ENCODE measurements at places on chromosomes 5 and 9. TPM values are rescaled to one million over a fixed set of nuclear protein-coding genes. Genes with fewer than 3 reads are reported as not detected.

DNA sequence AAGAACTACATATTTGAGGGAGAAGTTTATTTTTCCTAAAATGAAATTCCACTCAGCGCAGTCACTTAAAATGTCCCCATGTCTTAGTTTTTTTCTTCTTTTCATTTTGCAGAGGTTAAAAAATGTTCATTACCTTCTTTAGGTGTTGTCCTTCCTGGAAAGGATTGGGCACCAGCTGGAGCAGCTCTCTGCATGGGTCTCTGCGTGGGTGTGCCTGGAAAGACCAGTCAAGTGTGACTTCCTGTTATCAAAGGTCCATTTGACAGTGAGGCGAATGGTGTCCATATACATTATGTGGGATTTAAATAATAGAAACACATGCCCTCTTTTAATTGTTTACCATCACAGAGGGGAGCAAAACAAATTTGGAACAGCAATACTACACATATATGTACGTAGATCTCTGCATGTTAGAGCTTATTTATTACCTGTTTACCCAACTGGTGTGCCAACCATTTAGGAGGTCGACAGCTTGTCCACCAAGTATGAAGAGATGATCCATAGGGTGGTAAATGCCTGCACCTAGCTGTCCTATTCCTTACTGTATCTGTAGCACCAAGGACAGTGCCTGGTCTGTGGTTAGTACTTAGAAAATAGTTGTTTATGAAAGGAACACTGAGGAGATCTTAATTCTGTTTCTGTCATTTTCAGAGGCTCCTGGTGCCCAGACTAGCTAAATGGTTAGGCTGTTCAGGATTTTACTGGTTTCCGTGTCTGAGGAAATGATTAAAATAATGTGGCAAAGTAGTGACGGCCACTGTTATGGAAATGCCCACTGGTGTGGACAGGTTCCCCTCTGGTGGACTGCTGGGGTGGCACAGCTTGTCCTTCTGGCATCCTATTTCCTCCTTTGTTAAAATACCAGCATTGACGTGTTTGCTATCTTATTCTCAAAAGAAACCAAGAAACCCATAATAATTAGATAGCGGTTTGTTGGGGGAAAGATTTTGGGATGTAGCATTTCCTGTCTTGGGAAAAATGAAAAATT lies 200.4 kb downstream of the MAST4 start:
- no peak for DNase-seq

Gene CTSV
- total RNA-seq: not detected

DNA sequence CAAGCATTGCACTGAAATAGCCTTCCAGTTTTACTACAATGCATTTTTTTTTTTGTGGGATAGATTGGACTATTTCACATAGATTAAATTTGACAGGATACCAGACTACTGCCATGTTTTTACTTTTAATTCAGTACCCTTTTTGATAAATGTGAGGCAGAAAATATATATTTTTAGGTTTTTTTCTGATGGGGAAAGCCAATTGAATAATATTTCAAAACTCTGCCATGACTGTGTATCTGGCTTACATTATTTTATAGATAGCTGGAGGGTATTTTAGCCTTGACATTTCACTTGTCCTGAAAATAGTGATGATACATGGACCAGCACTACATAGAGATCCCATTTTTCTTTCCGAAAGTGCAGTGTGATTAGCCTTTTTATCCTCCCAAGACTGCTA lies 133.5 kb upstream of the PRR16 start:
- DNase-seq: no peak

Gene ZCCHC10
- 1.9 TPM for total RNA-seq

DNA sequence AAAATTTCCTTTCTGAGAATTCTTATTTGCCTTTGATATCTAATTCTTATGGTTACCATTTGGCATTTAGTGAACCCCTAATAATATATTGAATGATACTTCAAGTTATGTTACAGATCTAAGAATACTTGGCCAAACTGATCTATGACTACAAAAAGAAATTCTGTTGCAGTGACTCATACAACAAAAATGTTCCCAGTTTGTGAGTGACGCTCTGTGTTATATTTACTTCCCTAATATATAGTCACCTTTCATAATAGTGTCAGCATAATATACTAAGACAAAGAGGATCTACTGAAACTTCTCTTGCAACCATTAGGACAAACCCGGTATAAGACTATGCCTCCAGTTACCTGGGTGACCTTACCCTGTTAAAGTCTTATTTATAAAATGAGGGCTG lies 216.9 kb upstream of the TLX3 start:
- no peak for DNase-seq

DNA sequence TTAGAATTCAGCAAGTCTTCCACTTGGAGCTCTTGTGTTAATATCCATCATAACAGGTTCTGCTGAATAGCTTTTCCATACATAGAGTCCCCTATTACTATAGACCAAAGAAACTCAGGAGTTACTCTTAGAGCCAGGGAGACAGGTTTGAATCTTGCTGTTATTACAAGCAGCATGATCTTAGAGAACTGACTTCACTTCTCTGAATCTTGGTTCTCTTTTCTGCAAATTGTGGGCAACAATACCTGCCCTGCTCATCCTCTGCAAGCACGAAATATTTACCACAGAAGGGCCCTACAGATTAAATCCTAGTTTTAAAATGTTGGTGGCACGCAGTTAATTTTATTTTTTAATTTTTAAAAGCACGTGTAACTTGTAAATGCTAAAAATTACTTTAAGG lies 111.7 kb downstream of the TLR4 start:
- no peak for DNase-seq

DNA sequence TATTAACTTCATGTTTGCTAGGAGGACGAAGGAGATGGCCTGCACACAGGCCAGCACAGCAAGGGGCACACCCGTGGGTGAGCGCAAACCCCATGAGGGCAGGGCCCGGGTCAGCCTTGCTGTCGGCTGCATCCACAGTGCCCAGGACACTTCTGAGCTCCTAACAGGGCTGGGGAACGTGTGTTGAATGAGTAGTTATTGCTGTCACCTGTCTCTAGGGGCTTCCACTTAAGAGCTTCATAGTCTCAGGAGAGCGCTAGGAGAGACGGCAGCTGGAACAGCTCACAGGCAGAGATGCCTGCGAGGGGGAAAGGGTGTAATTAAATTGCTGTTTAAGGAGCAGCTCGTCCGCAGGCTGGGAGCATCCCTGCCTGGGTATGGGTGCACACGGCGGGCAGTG lies 91.4 kb upstream of the NEURL1B start:
- no peak for DNase-seq

Gene DMXL1
- total RNA-seq: 136 TPM

DNA sequence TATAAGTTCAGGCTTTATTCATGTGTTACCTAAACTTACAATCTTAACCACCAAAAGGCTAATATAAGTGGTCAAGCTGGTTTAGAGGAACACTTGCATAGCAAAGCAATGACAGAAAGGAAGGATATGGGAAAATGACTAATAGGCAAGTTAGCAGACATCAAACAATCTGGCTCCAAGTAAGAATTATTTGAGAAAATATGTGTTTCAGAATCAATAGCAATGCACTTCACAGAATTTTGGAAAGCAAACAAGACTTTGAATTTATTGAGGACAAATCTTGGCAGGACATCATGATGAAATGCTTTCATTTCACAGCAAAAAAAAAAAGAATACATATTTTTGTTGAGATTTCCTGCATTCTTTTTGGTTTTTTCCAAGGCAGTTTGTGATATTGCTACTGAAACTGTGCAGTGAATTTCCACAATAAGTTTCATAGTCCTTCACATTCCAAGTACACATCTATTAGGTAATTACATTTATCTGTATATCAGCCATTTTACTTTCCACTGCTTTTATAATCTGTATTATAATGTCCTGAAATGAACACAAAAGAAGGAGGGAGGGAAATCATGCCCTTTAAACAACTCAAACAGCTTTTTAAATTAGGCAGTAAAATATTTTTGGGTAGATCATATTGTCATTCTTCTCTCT lies 417.9 kb downstream of the NR2F1-AS1 start:
- no peak for DNase-seq

- no peak for DNase-seq
Measured at GRCh38 chr9:93206576-93207155, 22.7 kb downstream of the WNK2 start.

Gene FAM219A
- 26.8 TPM for total RNA-seq

Gene NUDT12
- total RNA-seq: 6.3 TPM

DNA sequence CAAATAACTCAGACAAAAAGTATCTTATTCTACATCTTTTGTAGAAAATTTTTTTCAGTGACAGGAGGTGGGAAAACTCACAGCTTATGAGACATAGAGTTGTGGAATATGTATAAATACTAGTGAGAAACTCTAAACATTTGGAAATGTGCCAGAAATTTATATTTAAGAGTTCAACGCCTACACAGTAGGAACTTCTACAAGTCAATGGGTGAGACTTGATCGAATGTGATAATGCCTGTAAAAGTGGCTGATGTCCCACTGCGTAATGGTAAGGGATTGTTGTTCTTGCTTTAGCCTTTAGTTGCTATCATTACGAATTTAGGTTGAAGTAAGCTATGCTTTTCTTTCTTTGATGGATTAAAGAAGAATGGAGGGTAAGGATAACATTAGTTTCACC lies 40.0 kb upstream of the RICTOR start:
- DNase-seq: no peak

DNA sequence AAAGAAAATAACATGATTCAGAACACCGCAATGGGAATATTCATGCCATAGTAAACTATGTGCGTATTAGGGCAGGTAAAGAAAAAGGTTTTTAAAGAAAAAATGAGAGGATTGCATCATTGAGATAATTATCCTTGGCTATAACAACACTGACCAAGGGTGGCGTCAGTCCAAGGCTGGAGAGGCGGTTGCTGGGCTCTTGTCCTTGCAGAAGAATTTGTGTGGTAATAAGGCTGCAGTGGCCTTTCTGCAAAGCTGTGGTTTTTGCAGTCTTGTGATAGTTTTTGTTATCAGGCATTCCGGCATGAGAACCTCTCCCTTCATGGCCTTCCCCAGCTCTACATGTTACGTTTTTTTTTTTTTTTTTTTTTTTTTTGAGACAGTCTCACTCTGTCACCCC lies 14.0 kb downstream of the BOD1 start:
- DNase-seq: no peak

- DNase-seq: no peak
Measured at GRCh38 chr5:137209232-137209809, 289.8 kb downstream of the SPOCK1 start.

Gene TUSC1
- total RNA-seq: 45.7 TPM

DNA sequence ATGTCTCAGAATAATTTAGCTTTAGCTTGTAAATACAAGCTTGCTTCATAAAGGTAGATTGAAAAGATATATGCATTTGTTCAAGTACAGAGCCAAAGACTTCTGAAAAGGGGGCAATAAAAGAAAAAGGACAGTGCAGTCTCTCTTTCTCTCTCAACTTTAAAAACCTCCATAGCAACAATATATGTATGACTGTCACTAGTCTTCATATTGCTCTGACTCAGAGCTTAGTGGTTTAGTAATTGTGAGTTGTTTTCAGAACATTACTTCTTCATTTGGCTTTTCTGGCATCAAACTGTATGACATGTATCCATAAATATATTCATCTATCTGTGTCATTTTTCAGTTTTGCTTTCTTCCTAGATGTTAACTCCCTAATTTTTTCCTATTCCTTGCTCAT lies 194.6 kb upstream of the KIF2A start:
- no peak for DNase-seq

DNA sequence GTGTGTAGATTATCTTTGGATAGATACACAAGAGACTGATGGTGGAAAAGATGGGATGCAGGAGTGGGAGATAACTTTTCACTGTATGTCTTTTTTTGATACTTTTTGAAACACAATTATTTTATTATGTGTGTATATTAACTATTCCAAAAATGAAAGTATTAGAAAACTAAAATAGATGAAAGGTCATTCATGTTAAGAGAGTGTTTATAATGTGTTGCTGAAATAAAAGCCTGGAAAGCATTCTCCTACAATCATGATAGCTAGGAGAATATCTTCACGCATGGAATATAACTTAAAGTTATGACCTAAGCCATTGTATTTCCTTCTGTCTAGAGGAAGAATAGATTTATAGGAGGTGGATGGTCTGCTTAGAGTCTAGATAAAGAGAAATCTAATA lies 154.8 kb upstream of the MAST4 start:
- no peak for DNase-seq

Gene SPATA31C1
- total RNA-seq: not detected

Gene PARP8
- total RNA-seq: 5.6 TPM

Gene CDKN2B
- total RNA-seq: 11.4 TPM

Gene PCDHAC2
- not detected for total RNA-seq

GRCh38 chr5:178396796-178397720 lies 164.5 kb upstream of the PHYKPL start:
- DNase-seq: no peak

DNA sequence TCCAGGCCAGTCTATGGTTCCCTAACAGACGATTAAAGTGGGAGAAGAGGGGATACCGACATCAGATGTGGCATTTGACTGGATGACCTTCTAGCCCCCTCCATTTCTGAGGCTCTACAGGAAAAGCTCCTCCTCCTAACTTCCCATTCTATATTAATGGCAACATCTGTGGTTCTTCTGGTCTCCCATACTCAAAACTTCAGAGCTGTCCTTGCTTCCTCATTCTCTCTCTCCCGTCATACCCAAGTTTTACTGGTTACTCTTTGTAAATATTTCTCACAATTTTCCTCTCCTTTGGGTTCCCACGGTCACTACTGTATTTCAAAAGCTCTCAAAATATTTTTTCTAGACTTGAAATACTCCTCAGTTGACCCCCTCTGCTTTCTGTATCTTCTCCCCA lies 36.0 kb upstream of the IL7R start:
- DNase-seq: no peak

DNA sequence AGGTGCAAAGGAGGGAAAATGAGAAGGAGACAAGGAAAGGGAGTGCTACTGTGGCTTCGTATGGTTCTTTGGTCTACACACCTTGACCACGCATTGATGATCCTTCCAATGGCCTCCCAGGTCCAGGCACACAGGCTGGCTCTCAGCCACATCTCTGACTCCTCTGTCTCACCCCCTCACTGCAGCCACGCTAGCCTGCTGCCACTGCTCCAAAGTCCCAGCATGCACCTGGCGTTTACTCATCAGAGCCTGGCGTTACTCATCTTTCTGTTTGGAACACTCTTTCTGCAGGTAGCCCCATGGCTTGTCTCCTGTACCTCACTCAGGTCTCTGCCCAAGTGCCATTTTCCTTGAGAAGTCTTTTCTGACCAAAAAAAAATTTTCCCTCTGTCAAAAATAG lies 195.5 kb downstream of the SNCAIP start:
- no peak for DNase-seq

DNA sequence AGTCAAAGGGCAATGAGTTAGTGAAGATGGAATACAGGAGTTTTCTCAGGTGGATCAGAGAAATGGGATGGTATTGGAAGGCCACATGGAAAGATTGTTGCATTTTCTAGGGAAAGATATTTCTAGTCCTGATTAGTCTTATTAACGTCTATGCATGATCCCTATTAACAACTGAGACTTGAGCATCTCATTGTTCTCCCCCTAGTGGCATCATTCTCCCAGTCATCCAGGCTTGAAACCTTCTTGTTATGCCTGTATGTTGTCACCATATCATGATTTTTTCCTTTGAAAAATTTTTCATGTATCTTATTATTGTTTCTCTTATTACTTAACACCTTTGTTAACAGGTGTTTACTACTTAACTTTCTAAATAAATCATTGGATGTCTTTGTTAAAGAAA lies 34.4 kb downstream of the KIF2A start:
- DNase-seq: no peak

Gene CSF2
- not detected for total RNA-seq

Gene SPINK5
- total RNA-seq: not detected

Gene CDKN2A
- 17.1 TPM for total RNA-seq

Gene MYOT
- 12.3 TPM for total RNA-seq

All from ascending aorta (tissue), 2 donors.